ENCODE measurements at places on chromosomes 4 and X.

DNA sequence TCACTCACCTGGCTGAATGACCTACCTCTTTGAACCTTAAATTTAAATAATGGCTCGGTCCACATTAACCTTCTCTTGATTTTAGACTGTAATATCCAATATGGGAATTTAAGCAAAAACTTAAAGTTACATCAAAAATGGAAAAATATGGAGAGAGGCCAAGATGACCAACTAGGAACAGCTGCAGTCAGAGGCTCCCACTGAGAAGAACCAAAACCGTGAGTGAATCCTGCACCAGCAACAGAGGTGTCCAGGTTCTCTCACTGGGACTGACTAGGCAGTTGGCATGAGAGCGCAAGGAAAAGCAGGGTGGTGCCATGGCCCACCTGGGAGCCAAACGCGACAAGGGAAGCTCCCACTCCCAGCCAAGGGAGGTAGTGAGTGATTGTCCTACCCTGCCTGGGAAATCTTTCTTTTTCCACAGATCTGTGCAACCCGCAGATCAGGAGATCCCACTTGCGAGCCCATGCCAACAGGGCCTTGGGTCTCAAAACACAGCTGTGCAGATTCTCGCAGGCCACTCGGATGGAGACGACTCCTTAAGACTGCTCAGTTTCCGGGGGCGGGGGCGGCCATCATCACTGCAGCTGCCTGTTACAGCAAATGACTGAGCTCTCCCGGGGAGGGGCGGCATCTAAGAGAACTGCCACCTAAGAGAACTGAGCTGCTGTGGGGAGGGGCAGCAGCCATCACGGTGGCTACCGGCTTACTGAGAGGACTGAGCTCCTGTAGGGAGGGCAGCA lies 343.4 kb downstream of the DMD start:
- no peak for DNase-seq

DNA sequence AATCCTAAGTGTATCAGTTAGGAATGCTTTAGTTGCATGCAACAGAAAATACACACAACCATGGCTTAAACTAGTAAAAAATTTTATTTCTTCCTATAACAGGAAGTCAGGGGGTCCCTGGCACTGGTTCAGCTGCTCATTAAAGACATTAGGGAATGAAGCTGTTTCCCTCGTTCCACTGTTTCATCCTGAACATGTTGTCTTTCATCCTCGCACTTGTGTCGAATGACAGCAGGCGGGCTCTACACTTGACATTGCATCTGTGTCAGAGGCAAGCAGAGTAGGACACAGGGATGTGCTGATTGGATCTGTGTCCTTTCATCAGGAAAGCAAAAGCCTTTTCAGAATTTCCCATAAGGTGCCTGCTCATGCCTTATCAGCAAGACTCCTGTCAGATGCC lies 22.8 kb upstream of the C1QTNF7 start:
- DNase-seq = no peak

DNA sequence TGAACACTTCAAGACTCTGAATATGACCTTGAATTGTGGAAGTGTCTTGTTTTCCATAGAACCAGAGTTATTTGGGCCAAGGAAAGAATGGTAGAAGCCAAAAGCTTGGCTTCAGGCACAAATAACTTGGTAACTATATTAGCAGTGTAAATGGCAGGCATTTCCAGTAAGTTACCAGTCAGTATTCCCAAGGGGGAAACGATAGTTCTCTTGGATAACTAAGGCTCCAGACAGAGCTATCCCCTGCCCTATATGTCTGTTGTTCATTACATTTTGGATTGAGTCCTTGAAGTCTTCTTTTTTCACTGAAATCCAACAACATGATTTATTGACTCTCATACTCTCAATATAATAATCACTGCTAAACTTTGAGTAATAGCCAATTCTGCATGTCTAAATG lies 364.1 kb downstream of the MAGEB5 start:
- no peak for DNase-seq

DNA sequence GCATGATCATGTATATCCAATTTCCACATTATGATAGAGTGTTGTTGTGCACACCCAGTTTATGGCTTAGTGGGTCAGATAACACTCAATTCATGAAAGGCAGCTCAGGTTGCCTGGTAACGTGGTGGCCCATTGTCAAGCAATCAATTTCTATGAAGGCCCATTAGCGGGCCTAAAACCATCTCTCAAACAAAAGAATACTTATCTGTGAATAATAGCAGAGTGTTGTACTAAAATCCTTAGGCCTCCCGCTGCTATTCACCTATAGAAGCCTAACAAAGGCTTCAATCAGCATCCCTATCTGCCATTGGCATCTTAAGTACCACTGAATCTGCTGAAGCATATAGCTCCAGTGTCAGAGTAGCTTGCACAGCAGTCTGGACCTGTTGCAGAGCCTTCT lies 849.6 kb upstream of the POU3F4 start:
- DNase-seq = no peak
